ENCODE measurements at places on chromosomes 2 and 18. TPM values are rescaled to one million over a fixed set of nuclear protein-coding genes. Genes with fewer than 3 reads are reported as not detected.

EMILIN2 gene
- 23.0 TPM for total RNA-seq

ASNSD1 gene
- total RNA-seq = 34.8 TPM

ERFE gene
- total RNA-seq = not detected

ZC3H8 gene
- 19.3 TPM for total RNA-seq

- no peak for DNase-seq
Measured at GRCh38 chr2:16271231-16271896, 331.0 kb downstream of the MYCN start.

Measured in activated CD4-positive, alpha-beta T cell treated with anti-CD3 and anti-CD28 coated beads, Interleukin-2, amount 10 ng/mL, durations not matched to agents 7 days and 5 days (primary cell).